Chondrocyte (in vitro differentiated cells): ENCODE measurements at places on chromosomes 7 and 10.
A peak's percentile ranks its signal among the peaks of the same experiment; 100 is the strongest.

GRCh38 chr10:121536310-121536913 lies 61.8 kb downstream of the FGFR2 start:
- peaks cover 2% of the 10 kb centered on the region for H3K36me3 ChIP-seq
- no peaks in the 10 kb centered on the region for H3K4me1 ChIP-seq
- H3K27ac ChIP-seq, result no peak overlapping the region
- DNase-seq, result no peak

DNA sequence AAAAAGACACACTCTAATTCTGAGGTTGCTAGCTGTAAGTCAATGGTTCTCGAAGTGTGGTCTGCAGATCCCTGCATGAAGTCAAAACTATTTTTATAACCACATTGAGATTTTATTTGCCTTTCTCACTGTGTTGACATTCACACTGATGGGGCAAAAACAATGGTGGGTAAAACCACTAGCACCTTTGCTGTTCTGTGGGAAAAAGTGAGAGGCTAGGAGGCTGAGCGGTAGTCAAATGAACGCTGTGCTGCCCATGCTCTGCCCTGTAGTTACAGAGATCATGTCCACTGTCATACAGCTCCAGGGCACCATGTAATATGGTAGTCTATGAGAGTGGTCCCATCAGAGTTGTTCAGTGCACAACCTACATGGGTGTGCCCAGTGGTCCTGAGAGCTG lies 21.6 kb upstream of the PDCD4 start:
- peaks cover 6% of the 10 kb centered on the region for H3K4me1 ChIP-seq
- no peaks in the 10 kb centered on the region for H3K27me3 ChIP-seq
- H3K27ac ChIP-seq, result no peak overlapping the region
- H3K4me3 ChIP-seq, result no peak overlapping the region
- no peaks in the 10 kb centered on the region for H3K36me3 ChIP-seq

DNA sequence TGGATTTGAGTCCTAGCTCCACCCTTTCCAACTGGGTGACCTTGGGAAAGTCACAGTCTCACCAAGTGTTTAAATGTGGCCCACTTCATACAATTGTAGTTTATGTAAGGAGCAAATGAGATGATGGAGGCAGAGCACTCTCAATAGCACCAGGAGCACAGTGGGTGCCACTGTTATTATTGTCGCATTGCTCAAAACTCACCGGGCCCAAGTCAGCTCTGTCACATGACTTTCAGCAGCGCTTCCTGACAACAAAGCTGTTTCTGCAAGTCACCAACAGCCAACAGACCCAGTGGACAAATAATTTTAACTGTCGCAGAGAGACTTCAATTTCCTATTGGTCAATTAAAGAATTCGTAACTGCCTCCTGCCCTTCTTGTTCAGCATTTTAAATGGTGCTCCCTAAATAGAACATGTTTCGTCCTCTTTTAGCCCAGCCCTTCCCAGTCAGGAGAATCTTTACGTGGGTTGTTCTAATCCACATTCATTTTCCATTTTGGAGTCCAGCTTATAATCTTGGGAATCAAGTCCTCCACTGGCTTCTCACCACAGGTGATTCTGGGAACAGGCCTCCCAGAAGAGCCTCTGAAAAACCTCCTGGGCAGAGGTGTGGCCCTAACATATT lies 415.6 kb upstream of the NPVF start:
- peaks cover 44% of the 10 kb centered on the region for H3K4me1 ChIP-seq
- no peaks in the 10 kb centered on the region for H3K36me3 ChIP-seq
- DNase-seq, result no peak
- H3K27ac ChIP-seq, result peak overlapping the region; percentile 86
- no peak overlapping the region for H3K4me3 ChIP-seq

DNA sequence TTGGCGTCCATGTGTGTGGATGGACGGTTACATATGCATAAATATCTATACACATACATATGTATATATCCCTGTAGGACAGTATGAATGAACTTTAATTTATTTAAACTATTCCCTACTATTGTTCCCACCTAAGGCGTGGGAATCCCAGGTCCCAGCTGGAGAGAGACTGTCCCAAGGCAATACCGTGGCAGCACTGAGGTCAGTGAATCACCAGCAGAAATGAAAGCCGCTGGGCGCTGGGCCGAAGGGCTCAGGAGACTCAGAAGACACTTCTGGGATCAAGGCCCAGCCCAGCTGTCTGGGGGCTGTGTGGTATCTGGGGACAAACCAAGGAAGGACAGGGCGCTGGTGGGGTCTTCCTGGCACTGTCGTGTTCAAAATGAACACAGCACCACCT lies 49.6 kb upstream of the MYL10 start:
- no peak for DNase-seq
- H3K27ac ChIP-seq, result peak overlapping the region; percentile 90
- no peaks in the 10 kb centered on the region for H3K36me3 ChIP-seq
- no peaks in the 10 kb centered on the region for H3K27me3 ChIP-seq

DNA sequence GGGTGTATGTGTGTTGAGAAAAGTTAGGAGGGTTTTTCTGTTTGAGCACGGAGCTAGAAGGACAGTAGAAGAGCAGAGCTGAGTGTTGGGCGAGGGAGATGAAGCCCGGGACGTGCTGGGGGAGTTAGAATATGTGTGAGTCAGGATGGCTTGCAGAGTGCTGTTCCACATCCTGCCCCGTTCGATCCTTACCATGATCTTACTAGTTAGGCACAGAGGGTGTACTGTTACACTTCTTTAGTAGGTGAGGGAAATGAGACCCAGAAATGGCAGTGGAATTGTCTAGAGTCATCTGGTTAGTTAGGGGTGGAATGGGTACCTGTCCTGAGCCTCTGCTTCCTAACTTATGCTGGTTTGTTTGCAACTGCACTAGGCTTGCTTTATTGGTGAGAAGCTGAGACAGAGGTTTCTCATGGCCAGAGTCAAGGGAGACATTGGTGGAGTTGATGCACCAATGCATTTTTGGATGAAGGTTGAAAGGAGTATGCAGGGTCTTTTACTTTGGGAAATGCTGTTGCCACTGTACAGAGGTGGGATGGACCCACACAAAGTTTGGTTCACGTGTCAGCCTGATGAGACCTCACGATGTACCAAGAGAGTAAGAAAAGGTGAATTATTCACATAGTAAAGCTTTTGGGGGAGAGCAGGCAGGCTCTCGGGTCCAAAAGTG lies 42.4 kb downstream of the CCNY start:
- no peaks in the 10 kb centered on the region for H3K36me3 ChIP-seq
- no peak for DNase-seq
- H3K4me1 ChIP-seq, result peaks cover 38% of the 10 kb centered on the region
- H3K27me3 ChIP-seq, result no peaks in the 10 kb centered on the region
